ENCODE measurements at places on chromosomes 5 and 9.

- peaks cover 3% of the 10 kb centered on the region for H3K36me3 ChIP-seq
- peaks cover 13% of the 10 kb centered on the region for H3K4me1 ChIP-seq
- peak overlapping the region; percentile 79 for H3K4me3 ChIP-seq
- DNase-seq, result peak; percentile 63
These were observed 1468.0 kb downstream of the FOXD4L5 start for GRCh38 chr9:63816751-63817621.

- no peak for DNase-seq
- H3K4me1 ChIP-seq, result no peaks in the 10 kb centered on the region
- no peak overlapping the region for H3K27ac ChIP-seq
- no peaks in the 10 kb centered on the region for H3K27me3 ChIP-seq
- H3K36me3 ChIP-seq, result no peaks in the 10 kb centered on the region
These were observed 177.1 kb downstream of the NFIB start for GRCh38 chr9:14136646-14137370.

- no peak overlapping the region for H3K4me3 ChIP-seq
- peaks cover 8% of the 10 kb centered on the region for H3K27me3 ChIP-seq
- peaks cover 3% of the 10 kb centered on the region for H3K36me3 ChIP-seq
- no peak for DNase-seq
- peaks cover 1% of the 10 kb centered on the region for H3K4me1 ChIP-seq
These were observed 105.9 kb downstream of the DCP2 start for GRCh38 chr5:113082547-113082905.

DNA sequence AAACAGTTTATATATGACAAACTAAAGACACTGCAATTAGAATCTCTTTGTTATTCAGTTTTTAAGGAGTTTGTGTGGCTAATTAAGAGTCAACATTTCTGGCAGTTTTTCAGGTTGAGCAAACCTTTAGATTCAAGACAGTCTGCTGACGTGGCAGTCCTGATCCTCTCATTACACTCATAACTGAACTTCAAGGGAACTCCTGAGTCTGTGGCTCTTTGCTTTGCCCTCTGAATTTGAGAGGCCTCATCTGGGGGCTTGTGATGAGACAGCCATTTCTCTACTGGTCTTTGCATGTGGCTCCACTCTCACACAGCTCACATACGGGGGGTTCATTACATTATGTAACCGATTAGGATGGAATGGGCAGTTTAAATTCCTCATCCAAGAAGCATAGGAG, 182.9 kb upstream of the MEF2C start:
- peaks cover 2% of the 10 kb centered on the region for H3K36me3 ChIP-seq
- peaks cover 20% of the 10 kb centered on the region for H3K4me1 ChIP-seq
- peak overlapping the region; percentile 2 for H3K4me3 ChIP-seq
- peak; percentile 62 for DNase-seq

- H3K4me1 ChIP-seq, result peaks cover 35% of the 10 kb centered on the region
- no peaks in the 10 kb centered on the region for H3K27me3 ChIP-seq
- H3K27ac ChIP-seq, result no peak overlapping the region
- no peak overlapping the region for H3K4me3 ChIP-seq
These were observed 45.3 kb downstream of the FBXW11 start for GRCh38 chr5:171961117-171961516.

DNA sequence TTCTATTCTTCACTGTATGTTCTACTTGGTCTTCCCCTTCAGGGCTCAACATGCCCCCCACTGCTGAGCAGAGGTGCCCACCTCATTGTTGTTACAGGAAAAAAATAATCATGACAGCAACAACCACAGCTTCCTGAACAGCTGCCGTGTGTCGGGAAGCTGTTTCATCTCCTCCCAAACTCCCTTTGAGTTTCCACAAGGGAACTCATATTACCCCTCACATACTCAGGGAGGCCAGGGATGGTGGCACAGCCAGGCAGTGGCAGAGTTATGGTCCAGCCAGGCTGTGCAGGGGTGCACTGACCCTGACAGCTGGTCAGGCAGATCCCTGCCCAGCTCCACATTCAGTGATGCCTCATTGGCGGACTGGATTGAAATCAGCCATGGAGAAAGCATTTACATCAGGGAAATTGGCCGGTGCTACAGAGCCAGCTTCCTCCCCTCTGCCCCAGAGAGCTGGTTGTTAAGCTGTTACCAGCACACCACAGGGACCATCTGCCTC, 37.3 kb downstream of the SARDH start:
- no peaks in the 10 kb centered on the region for H3K36me3 ChIP-seq
- H3K27ac ChIP-seq, result no peak overlapping the region
- peaks cover 17% of the 10 kb centered on the region for H3K27me3 ChIP-seq
- H3K4me3 ChIP-seq, result no peak overlapping the region
- DNase-seq, result no peak

GRCh38 chr9:31585158-31585557, 799.3 kb upstream of the ACO1 start:
- no peak overlapping the region for H3K27ac ChIP-seq
- H3K27me3 ChIP-seq, result no peaks in the 10 kb centered on the region
- DNase-seq, result no peak
- no peaks in the 10 kb centered on the region for H3K36me3 ChIP-seq
- H3K4me1 ChIP-seq, result no peaks in the 10 kb centered on the region

DNA sequence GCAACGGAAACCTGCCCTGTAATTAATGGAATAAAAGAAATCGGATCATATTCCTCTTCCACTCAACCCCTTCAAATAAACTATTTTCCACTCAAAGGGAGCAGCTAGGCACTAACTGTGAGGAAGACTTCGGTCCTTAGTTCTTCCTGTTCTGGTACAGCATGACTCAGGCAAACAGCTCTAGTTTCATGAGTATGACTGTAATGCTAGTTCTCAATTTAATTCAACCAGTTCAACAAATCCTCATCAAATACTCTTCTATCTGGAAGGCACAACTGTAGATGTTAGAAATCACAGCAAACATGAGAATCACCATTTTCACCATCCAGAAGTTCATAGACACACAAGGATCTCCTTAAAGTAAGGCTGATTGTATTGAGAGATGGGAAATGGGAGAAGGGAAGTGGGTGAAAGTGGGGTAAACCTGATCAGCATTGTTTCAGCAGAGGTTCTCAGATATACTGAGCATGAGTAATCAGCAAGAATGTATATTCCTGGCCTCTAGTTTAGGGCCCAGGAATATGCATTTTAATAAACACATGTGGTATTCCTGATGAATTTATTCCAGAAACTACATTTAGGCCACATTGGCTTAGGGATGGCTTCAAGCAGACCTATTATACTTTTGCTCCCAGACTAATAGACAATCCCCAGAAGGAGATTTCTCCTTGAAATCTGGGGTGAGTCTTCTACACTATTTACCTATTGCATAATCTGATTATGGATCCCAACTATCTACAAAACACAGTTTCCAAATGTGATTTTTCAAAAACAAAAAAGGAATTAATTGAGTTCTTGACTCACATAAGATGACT, 141.1 kb upstream of the SLC12A2 start:
- H3K4me3 ChIP-seq, result no peak overlapping the region
- no peaks in the 10 kb centered on the region for H3K27me3 ChIP-seq
- H3K36me3 ChIP-seq, result no peaks in the 10 kb centered on the region
- no peak for DNase-seq

DNA sequence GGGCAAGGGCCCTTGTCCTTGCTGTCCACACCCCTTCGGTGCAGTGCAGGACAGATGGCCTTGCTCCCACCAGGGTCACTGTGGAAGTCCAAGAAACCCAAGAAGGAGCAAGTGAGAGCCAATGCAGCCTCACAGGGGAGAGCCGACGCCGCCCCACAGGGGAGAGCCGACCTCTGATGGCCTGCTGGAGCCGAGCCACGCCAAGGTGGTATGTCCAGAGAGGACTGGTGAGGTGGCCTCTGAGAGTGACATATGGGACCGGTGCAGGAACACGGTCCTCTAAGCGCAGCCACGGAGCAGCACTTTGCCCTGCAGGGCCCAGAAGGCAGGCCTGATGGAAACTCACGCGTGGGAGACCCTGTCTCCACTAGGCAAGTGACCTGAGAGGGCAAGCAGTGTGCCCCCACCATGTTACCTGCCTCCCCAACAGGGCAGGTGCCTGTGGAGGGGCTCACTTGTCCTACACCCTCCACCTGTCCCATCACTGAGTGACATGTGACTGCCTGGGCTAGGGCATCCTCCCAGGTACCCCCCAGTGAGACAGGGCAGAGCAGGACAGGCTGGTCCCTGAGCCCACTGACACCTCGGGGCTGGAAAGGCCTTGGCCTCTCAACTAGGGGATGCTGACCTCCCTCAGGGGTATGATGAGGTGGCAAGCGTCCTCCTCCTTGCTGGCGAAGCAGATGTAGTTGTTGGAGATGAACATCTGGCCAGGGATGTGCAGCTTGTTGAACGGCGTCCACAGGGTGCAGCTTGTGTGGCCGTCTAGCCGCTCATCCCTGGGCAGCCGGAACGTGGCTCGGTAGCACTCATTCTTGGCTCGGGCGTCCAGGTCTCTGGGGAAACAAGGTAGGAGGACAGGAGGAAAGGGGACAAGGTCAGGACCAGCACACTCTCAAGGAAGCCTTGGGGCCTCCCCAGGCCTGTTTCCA, 16.7 kb downstream of the TBC1D9B start:
- no peak overlapping the region for H3K4me3 ChIP-seq
- H3K27me3 ChIP-seq, result no peaks in the 10 kb centered on the region
- no peak for DNase-seq
- H3K36me3 ChIP-seq, result peaks cover 43% of the 10 kb centered on the region
- H3K4me1 ChIP-seq, result peaks cover 2% of the 10 kb centered on the region
- no peak overlapping the region for H3K27ac ChIP-seq

DNA sequence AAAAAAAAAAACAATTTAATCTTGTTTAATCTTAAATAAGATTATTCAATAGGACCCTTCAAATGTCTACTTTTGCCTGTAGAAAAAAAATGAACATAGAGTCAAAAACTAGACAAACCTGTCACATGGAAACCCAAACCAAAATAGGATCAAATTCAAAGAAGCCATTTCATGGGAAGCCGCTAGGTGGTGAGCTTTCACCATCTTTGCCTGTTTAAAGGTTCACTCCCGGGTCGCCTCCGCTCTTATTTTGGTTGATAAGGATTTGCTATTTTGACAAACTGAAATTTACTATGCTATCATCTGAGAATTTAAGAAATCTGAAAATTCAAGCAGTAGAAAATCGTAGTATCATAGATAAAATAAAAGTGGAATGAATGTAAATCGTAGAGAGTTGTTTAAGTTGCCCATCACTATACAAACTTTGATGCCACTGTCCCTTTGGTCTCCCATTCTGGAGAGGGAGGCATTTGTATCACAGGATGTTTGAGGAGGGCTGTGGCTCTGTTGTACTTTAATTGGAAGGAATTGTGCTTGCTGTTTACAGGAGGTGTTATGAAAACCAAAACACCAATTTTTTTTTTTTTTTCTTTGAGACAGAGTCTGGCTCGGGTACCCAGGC, 43.5 kb upstream of the DNAH5 start:
- peaks cover 4% of the 10 kb centered on the region for H3K27me3 ChIP-seq
- no peaks in the 10 kb centered on the region for H3K4me1 ChIP-seq
- no peaks in the 10 kb centered on the region for H3K36me3 ChIP-seq
- no peak overlapping the region for H3K4me3 ChIP-seq
- DNase-seq, result no peak

GRCh38 chr5:172334196-172334595, 50.6 kb upstream of the UBTD2 start:
- H3K4me1 ChIP-seq, result no peaks in the 10 kb centered on the region
- no peak overlapping the region for H3K27ac ChIP-seq
- H3K36me3 ChIP-seq, result no peaks in the 10 kb centered on the region
- no peak for DNase-seq
- H3K4me3 ChIP-seq, result no peak overlapping the region
- no peaks in the 10 kb centered on the region for H3K27me3 ChIP-seq

DNA sequence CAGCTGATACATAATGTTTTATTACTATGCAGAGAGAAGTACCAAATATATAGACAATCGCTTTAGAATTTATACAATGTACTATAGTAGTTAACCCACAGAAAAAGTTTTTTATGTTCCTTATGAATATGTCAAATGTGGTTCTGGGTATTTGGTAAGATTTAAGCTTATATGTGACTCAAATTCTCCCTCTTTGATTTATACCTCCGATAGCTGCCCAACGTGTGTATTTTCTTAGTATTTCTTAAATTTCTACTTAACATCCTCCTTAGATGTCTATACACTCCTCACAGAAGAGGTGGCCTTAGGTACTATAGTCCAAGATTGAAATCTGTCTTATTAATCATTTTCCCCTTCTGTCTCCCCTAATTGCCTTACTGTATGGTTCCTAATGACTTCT, 138.6 kb upstream of the TNFAIP8 start:
- no peak for DNase-seq
- peaks cover 8% of the 10 kb centered on the region for H3K36me3 ChIP-seq
- no peak overlapping the region for H3K4me3 ChIP-seq
- H3K4me1 ChIP-seq, result peaks cover 2% of the 10 kb centered on the region
- H3K27ac ChIP-seq, result no peak overlapping the region

DNA sequence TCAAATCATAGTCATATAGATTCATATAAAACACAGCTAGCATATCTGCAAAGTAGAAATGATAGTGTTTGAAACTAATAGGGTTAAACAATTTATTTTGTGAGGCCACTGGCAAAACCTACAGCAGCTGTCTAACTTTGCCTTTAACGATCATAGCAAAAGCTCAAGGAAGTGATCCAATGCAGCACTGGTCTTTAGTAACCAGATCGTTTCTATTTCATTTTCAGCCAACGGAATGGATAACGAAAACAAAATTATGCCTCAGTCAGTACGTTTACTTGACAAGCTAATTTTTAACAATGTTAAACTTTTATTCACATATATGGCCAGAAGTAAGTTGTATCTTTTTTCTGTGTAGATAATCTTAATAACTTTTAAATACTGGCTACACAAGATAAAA, 17.7 kb downstream of the MLLT3 start:
- H3K27ac ChIP-seq, result peak overlapping the region; percentile 60
- H3K27me3 ChIP-seq, result no peaks in the 10 kb centered on the region
- peaks cover 9% of the 10 kb centered on the region for H3K36me3 ChIP-seq
- H3K4me1 ChIP-seq, result peaks cover 55% of the 10 kb centered on the region
- H3K4me3 ChIP-seq, result peak overlapping the region; percentile 70

DNA sequence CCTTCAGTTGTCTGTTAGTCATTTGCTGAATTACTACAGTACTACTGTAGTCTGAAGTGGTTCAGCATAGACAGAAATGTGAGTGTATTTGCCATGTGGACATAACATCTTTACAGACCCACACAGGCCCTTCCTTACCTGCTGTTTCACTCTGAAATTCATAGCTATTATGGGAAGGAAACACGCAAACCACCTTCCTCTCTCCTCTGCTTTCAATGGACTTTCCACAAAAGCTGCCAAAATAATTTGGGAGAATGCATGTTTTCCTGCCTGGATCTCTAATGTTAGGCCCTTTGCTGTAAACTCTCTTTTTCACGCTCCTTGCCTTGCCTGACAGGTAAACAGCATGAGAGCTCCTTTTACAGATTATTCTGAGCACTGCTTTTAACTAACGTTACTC, 294.0 kb downstream of the GLIS3 start:
- no peaks in the 10 kb centered on the region for H3K36me3 ChIP-seq
- H3K4me1 ChIP-seq, result no peaks in the 10 kb centered on the region
- DNase-seq, result no peak
- no peaks in the 10 kb centered on the region for H3K27me3 ChIP-seq
- no peak overlapping the region for H3K27ac ChIP-seq

DNA sequence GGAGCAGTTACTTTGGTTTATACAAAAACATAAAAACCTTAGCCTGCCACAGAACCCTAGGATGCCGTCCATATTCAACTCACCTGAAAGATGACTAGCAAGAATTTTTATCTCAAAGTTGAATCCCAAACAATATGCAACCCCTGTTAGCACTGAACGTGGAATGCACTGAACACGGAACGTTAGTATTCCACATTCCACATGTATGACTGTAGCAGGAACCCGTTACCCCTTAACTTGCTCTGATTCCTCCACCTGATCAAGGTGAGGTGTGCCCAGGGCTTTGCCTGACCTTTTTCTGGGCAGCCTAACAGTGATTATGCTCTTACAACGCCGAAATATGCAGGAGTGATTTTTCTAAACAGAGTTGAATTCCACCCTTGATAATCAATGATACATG, 43.7 kb downstream of the AK8 start:
- H3K36me3 ChIP-seq, result no peaks in the 10 kb centered on the region
- H3K4me1 ChIP-seq, result no peaks in the 10 kb centered on the region
- H3K27ac ChIP-seq, result no peak overlapping the region
- DNase-seq, result no peak

All from T-helper 2 cell treated with Interferon-gamma antibody and Interleukin-4, amounts not matched to agents 5 μg/mL and 100 μg/mL, for 36 hours (primary cell).